Activated CD4-positive, alpha-beta T cell treated with anti-CD3 and anti-CD28 coated beads, Interleukin-2, amount 50 U/mL, for 1 hour (primary cell): ENCODE measurements at places on chromosomes 4 and X.

- DNase-seq: no peak
These were observed 5.6 kb upstream of the CENPC start for GRCh38 chr4:67550857-67551256.

- no peak for DNase-seq
These were observed 34.2 kb downstream of the MMRN1 start for GRCh38 chr4:89928838-89929237.

GRCh38 chr4:101941816-101942358 is 151.4 kb downstream of the BANK1 start:
- no peak for DNase-seq

DNA sequence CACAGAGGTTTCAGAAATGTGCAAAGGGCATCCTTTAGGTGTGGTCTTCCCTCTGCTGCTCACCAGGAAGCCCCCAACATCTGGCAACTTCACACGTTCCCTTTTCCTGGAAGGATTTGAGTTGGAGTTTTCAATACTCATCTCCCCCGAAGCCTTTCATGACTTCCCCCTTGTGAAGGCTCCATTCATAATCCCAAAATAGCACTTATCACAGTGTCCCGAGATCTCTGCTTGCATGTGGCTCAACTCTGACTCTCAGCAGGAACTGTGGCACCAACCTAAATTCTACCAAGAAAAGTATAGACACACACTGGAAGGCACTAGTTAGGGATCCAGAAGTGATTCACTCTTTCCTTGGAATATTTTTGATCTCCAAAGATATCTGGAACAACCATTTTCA is 40.5 kb upstream of the ZNF827 start:
- no peak for DNase-seq

DNA sequence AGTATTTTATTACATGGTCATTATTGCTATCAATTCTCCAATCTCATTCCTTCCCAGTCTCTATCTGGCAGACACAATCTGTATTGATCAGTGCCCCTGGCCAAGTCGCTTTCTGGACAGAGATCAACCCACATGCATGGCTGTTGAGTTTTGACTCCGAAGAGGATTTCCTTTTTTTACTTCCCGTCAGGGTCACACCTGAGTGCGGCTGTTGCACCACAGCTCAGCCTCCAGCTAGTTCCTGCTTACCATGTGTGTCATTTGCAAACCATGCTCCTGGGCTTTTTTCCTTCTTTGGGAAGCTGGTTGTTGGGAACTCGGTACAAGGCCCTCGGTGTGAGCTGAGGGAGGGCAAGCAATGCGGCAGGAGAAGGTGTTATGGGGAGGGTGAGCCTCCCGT is 11.7 kb downstream of the MAGED2 start:
- DNase-seq: no peak

DNA sequence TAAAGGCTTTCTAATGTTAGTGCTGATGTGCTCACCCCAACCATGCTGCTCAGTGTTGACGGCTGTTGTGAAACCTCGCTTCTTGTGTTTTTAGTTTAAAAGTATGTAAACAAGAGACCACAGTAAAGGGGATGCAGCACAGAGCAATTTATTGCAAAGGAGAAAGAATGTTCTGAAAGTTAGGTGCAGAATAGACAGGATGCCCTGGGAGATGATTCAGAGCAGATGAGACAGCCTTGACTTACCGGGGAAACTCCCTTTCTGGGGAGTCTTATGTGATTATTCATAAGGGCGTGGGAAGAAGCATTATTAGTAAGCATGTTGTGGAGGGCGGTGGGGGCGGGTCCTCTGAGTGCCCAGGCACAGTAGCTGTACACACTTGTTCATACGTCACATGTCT is 47.7 kb downstream of the EVC start:
- no peak for DNase-seq

DNA sequence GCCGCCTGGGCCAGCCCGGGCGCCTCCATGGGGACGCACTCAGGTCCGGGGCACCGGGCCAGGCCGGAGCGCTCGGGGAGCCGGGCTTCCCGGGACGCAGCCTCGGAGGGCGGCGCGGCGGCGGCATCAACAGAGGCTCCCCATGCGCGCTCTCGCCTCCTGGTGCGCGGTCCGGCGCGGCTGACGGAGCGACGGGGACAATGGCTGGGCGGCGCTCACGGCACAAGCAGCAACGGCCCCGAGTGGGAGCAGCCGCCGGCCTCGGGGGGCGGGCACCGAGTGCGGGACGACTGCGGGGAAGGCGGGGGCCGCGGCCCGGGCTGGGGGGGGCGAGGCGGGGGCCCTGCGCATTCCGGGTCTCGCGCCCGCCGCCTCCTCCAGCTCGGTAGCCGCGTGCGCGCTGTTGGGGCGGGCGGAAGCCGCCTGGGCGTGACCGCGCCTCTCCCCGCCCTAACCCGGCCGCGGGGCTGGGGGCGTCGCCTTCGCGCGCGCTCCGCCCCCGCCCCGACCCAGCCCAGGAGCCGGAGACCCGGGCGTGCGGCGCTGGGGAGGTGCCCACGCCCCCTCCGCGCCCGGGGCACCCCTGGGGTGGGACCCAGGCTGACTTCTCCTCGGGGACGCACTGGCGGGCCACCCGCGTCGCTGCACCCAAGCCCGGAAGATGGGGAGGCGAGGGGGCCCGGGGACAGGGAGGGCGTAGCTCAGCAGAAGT is at the start of gene PRKX:
Gene PRKX (minus strand): TSS at position 425 of the 712 bp plus-strand sequence. CDS start 396 bp downstream, at position 29.
- DNase-seq: peak; percentile 65

DNA sequence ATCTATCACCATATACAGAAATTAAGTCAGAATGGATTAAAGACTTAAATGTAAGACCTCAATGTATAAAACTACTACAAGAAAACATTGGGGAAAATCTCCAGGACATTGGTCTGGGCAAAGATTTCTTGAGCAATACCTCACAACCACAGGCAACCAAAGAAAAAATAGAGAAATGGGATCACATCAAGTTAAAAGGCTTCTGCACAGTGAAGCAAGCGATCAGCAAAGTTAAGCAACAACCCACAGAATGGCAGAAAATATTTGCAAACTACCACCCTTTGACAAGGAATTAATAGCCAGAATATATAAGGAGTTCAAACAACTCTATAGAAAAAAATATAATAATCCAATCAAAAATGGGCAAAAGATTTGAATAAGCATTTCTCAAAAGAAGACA is 236.9 kb upstream of the EMCN start:
- no peak for DNase-seq

DNA sequence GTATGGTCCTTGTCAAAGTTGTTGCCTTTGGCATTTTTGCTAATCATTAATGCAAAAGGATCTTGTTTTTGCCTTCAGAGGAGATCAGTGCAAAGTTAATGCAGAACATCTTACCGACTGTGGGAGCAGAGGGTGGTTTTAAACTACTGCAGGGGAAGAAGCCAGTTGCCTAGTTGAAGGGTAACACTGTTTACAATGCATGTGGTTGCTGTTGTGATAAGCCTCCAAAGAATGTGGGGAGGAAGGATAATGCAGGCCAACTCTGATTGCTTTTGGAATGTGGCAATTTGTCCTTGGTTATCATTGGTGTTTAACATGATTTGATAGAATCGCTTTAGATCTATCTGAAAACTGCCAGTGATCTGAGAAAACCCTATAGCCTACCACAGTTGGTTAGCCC is 204.3 kb upstream of the TLL1 start:
- DNase-seq: no peak

DNA sequence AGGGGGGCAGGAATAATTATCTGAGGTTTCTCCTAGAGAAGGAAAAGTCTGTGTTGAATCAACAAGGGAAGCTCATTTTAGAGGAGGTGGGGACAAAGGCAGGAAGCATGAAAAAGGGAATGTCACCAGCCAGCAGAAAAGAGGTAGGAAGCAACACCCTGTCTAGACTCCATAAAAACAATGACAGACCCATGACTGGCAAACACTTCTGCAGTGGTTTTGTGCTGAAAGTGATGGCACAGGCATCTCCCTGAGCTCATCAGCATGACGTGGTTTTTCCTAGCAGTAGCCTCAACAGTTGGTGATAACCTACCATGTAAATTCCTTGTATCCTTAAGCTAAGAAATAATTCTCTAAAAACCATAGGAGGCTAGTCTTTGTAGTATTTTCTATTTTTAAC is 110.7 kb upstream of the GALNT7 start:
- DNase-seq: no peak

GRCh38 chr4:3651267-3651845 is 114.8 kb upstream of the ADRA2C start:
- DNase-seq: no peak

- DNase-seq: no peak
These were observed 3.2 kb upstream of the RIPPLY1 start for GRCh38 chrX:106906361-106906760.

DNA sequence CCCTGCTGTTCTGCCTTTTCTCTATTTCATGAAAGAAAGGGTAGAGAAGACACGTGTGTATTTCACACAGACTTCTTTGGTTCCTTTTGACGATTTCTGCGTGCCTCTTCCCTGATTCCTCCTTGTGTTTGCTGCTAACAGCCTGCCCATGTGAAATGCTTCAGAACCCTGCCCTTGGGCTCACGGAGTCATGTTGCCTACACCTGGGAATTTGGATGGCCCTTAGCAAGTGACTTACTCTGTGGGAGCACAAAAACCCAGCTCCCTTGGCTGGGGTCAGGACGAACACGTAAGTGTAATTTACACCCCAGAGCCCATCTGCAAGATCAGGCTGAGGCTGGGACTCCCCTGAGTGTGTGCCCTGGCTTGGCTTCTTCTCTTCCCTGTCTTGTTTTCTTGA is 220.3 kb upstream of the BCOR start:
- DNase-seq: no peak

- no peak for DNase-seq
These were observed 15.3 kb downstream of the SEPSECS start for GRCh38 chr4:25144870-25145481.
